Activated CD4-positive, alpha-beta T cell treated with anti-CD3 and anti-CD28 coated beads, Interleukin-2, amount 10 ng/mL, durations not matched to agents 7 days and 5 days (primary cell): ENCODE measurements at places on chromosomes 1 and 21. TPM values are rescaled to one million over a fixed set of nuclear protein-coding genes. Genes with fewer than 3 reads are reported as not detected.

Gene LCE2A
- total RNA-seq = not detected

Gene HHAT
- 1.5 TPM for total RNA-seq

Gene DNM3
- 2.1 TPM for total RNA-seq

- DNase-seq = no peak
Observed at GRCh38 chr1:232384171-232384883, 245.6 kb downstream of the SIPA1L2 start.

GRCh38 chr21:38938343-38938742 lies 132.6 kb downstream of the ETS2 start:
- peak; percentile 56 for DNase-seq

GRCh38 chr1:232853994-232854797 lies 49.0 kb downstream of the MAP10 start:
- DNase-seq = no peak

DNA sequence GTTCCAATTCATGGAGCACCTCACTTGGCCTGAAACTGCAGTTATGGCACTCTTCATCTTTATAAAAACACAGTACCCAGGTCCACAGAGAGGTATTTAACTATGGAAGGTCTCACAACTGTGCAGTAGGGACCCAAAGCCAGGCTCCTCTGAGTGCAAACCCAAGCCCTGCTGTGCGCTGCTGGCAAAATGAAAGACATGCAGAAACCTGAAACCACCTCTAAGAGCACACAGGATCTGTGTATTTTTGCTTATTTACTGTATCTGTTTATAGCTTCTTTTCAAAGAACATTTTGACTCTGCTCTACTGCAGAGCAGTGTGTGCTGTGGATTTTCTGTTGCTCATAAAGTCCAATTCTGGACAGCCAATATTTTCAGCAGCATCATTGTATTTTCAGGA lies 166.6 kb downstream of the DSCAM start:
- no peak for DNase-seq

DNA sequence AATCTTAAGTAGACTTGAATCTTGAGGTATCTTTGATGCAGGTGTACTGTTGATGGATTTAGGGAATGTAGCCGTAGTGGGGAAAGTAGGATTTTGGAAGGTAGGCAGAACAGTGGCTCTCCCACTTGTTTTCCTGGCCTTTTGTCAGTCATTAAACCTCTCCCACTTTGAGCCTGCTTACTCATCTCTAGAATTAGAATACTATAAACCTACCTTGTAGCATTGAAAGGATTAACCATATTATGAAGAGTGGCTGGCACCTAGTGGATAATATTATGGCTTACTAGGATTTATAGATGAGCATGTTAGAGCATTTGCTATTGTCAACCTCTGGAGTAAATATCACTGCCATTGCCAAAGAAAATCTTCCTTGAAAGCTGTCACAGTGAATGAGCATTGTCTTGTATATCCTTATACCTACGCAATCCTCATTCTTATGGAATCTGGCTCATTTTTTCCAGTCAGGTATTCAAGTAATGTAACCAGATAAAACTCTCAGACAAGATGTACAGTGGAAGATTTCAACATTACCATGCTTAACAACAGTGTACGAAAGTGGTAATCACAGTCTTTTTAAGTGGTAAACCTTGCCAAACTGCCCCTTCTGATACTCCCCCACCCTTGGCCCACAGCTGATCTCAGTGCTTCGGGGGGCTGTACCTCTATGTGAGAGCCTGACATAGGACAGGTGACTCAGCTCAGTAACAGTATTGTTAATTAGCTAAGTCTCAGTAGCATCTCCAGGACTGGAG lies 44.4 kb downstream of the SH3GLB1 start:
- no peak for DNase-seq

- no peak for DNase-seq
Observed at GRCh38 chr1:15736892-15737261, 819 bp downstream of the SLC25A34 start.

DNA sequence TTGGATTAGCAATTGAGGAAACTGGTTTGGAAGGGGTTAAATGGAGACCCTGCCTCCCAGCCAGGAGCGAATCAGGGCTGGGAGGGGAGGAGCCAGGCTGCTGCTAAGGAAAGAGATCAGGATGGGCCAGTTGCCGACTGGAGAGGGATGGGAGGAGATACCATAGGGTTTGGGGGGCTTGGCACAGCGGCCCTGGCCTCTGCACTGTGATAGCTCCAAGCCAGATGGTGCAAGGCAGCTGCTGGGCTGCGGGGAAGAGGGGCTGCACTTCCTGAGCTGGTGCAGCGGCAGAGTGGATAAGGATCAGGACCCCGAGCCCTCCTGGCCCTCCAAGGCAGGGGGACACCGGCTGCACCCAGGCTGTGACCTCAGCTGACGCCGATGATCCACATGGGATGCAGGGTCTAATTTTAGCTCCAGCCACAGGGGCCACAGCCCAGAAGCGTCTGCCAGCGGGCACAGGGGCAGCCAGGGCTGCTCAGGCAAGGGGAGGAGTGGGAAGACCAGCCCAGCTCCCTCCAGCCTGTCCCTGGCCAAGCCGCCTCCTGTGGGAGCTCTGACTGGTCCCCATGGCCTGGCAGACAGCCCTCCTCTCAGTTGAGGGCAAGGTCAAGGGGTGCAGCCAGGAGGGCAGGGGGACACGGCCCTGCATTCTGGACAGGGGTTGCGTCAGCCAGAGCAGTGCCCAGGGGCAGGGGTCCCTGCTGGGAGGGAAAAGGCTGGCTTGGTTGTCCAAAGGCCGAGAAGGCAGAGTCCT lies at the start of gene EXTL1:
Gene EXTL1, plus strand, starts transcription at position 129 of the 757 bp plus-strand sequence. CDS start 872 bp downstream, outside the sequence.
- DNase-seq = no peak

GRCh38 chr1:15083578-15083977 lies 70.0 kb upstream of the TMEM51 start:
- no peak for DNase-seq

- no peak for DNase-seq
Observed at GRCh38 chr1:234957330-234958065, 171.1 kb downstream of the TOMM20 start.

DNA sequence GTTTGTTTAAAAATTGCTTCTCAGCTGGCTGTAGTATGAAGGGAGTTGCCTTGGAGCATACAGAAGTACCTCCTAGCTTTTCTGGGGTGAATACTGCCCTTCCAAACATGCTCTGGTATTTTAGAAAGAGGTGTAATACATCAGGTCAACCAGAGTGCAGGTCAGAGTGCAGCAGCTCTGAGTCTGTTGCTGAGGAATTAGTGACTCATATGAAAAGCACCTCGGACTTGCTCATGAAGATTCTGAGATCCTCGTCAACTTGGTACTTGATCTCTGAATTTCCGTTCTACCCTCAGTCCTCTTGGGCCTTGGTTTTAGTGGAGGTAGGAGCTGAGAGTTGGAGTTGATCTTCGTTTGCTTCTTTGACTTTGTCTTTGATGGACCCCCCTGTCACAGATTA lies 67.3 kb downstream of the NOS1AP start:
- DNase-seq = no peak

- DNase-seq = no peak
Observed at GRCh38 chr1:35894183-35894582, 11.2 kb downstream of the AGO1 start.

DNA sequence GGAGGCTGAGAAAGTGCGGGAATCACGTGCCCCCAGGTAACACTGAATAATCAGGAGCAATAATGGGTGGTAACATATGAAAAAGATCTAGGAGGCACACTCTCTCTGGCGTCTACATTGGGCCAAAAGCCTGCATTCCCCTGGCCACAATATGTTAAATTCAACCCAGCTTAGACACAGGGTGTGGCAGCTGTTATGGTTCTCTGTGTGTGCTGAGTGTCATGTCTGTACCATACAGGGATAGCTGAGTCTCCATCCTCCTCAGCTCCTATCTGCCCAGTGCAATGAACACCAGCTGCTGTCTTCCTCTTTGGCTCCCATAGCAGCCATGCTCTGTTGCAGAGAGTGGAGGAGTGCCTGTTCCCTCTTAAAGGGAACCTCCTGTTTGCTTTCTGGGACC lies 14.3 kb downstream of the S100A11 start:
- no peak for DNase-seq

- DNase-seq = no peak
Observed at GRCh38 chr1:166972193-166972592, 3.1 kb downstream of the ILDR2 start.

- DNase-seq = peak; percentile 50
Observed at GRCh38 chr21:26849428-26850115, 4.4 kb upstream of the ADAMTS1 start.

- no peak for DNase-seq
Observed at GRCh38 chr1:9577423-9577822, 11.3 kb upstream of the TMEM201 start.

DNA sequence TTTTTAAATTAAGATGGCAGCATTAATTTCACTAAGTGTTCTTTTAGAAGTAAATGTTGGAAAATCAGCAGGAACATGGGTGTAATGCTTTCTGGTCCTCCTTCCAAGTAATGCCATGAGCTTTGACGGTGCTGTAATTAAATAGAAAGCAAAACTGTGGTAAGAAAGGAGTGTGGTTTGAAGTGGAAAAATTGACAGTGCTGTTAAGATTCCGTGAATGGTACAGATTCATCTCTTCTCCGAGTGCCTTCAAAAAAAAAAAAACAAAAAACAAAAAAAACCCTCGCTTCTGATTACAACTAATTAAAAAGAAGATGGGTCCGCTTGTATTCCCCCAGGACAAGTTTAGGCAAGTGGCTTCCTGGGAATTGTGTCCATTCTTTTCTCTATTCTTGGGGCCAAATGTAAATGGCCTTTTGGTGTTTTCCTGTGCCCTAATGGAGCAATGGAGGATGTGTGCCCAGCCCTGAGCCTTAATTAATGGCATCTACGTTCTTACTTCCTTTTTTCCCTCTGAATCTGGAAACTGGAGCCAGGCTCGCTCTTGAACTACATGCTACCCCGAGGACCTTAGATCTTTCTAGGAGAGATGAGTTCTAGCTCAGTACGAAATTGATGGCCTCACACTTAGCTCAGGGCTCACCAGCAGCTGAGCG lies 5.1 kb downstream of the LMO4 start:
- DNase-seq = peak; percentile 29
